Trophoblast cell (in vitro differentiated cells and primary cell): ENCODE measurements at places on chromosomes 4 and X.
A peak's percentile ranks its signal among the peaks of the same experiment; 100 is the strongest.

- H3K4me3 ChIP-seq = no peak overlapping the region
- no peak overlapping the region for H3K27ac ChIP-seq
- H3K36me3 ChIP-seq = no peaks in the 10 kb centered on the region
- DNase-seq = no peak
These were observed 201.3 kb upstream of the GNPDA2 start for GRCh38 chr4:44927399-44928380.

DNA sequence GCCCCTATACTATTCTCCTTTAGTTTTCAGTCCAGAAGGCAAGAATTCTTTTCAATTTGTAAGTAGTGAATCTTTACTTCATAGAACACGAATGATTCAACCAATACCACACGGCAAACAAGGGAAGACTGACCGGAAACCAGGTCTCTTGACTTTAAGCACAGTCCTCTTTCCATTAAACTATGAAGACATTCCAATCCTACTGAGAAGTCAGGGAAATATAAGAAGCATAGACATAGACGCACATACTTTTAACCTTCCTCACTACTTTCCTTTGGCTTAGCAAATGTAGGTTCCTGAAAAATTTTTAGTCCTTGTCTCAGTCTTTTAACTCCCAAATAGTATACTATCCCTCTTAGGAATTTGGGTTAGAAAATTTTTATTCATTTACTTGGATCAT, 9.1 kb downstream of the CHRDL1 start:
- no peaks in the 10 kb centered on the region for H3K27me3 ChIP-seq
- no peaks in the 10 kb centered on the region for H3K36me3 ChIP-seq
- H3K4me1 ChIP-seq = no peaks in the 10 kb centered on the region
- no peak overlapping the region for H3K4me3 ChIP-seq
- no peak overlapping the region for H3K27ac ChIP-seq

- no peak overlapping the region for H3K27ac ChIP-seq
- H3K4me3 ChIP-seq = no peak overlapping the region
These were observed 139.1 kb downstream of the COL4A6 start for GRCh38 chrX:108299101-108299591.

DNA sequence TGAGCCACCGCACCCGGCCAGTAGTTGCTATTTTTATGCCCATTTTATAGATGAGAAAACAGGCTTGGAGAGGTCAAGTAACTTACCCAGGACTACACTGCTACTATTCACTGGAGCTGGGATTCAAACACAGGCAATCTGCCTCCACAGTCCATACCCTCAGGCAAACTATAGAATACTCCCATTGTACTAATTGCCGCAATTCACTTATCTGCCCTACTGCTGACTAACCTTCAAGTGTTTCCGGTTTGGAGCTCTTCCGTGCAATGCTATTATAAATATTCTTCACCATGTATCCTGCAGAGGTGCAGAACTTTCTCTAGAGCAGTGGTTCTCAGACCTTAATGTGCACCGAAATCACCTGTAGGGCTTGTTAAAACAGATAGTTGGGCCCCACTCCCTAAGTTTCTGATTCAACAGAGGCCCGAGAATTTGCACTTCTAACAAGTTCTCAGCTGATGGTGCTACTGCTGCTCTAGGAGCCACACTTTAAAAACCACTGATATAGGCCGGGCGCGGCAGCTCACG, 1.9 kb upstream of the G3BP2 start:
- no peak overlapping the region for H3K27ac ChIP-seq
- H3K36me3 ChIP-seq = no peaks in the 10 kb centered on the region
- peak; percentile 15 for DNase-seq
- peaks cover 4% of the 10 kb centered on the region for H3K4me1 ChIP-seq
- H3K4me3 ChIP-seq = no peak overlapping the region

- no peaks in the 10 kb centered on the region for H3K36me3 ChIP-seq
- H3K27me3 ChIP-seq = no peaks in the 10 kb centered on the region
- H3K4me3 ChIP-seq = no peak overlapping the region
These were observed 49.8 kb upstream of the CYSLTR1 start for GRCh38 chrX:78377186-78377585.

GRCh38 chr4:21815651-21816377, 132.8 kb downstream of the KCNIP4 start:
- no peaks in the 10 kb centered on the region for H3K36me3 ChIP-seq
- DNase-seq = no peak
- no peak overlapping the region for H3K27ac ChIP-seq
- no peaks in the 10 kb centered on the region for H3K27me3 ChIP-seq
- no peak overlapping the region for H3K4me3 ChIP-seq

DNA sequence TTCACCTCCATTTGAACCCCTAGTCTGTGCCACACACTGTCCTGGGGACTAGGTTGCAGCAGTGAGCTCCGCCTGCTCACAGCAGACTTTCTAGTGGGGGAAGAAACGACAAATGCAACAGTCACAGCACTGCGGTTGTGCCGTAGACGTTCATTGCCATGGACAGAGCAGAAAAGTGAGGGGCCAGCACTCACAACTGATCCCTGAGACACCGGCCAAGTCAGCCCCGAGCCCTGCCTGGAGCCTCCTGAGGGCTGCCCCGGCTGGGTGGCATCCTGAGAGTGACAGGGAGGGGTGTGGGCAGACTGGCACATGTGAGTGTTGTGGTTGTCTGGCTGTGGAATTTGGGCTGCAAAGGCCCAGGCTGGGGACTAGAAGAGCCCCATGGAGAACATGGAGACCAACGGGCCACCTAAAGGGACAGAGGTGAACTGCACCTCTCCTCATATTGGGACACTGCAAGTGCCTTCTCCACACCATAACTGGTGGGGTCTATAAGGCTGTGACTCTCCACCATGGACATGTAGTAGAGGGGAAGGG, 4.6 kb downstream of the DUSP9 start:
- H3K4me3 ChIP-seq = no peak overlapping the region
- H3K36me3 ChIP-seq = no peaks in the 10 kb centered on the region
- peak; percentile 56 for DNase-seq
- H3K27ac ChIP-seq = no peak overlapping the region
- peaks cover 15% of the 10 kb centered on the region for H3K27me3 ChIP-seq

DNA sequence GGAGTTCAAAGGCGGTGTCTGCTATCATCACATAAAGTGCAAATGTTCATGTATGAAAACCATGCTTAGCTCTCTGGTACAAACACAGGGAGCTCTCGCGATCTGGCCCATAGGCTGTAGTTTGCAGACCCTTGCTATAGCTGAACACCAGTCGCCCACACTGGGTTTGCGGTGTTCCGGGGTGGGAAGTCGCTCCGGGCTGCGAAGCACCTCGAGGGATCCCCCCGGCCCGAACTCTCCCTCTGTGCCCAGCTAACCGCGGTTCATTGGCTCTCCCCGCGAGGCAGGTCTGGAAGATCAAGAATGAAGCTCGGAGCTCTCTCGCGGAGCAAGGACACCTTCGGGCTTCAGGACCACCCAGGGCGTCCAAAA, 341 bp upstream of the PRPS2 start:
- no peaks in the 10 kb centered on the region for H3K27me3 ChIP-seq
- H3K4me3 ChIP-seq = peak overlapping the region; percentile 86
- no peaks in the 10 kb centered on the region for H3K36me3 ChIP-seq
- H3K4me1 ChIP-seq = no peaks in the 10 kb centered on the region

- no peak for DNase-seq
- H3K4me1 ChIP-seq = peaks cover 5% of the 10 kb centered on the region
- no peaks in the 10 kb centered on the region for H3K36me3 ChIP-seq
These were observed 310.5 kb downstream of the TENM3 start for GRCh38 chr4:182553653-182554052.

GRCh38 chrX:131572372-131573014, 28.6 kb downstream of the OR13H1 start:
- no peaks in the 10 kb centered on the region for H3K36me3 ChIP-seq
- H3K4me1 ChIP-seq = no peaks in the 10 kb centered on the region
- H3K27me3 ChIP-seq = no peaks in the 10 kb centered on the region
- DNase-seq = no peak
- H3K27ac ChIP-seq = no peak overlapping the region

- H3K27me3 ChIP-seq = no peaks in the 10 kb centered on the region
- no peak for DNase-seq
- peaks cover 1% of the 10 kb centered on the region for H3K36me3 ChIP-seq
- H3K27ac ChIP-seq = no peak overlapping the region
- H3K4me3 ChIP-seq = no peak overlapping the region
These were observed 22.6 kb downstream of the BCLAF3 start for GRCh38 chrX:19968276-19968675.

- peaks cover 2% of the 10 kb centered on the region for H3K4me1 ChIP-seq
- DNase-seq = no peak
- H3K4me3 ChIP-seq = no peak overlapping the region
- no peak overlapping the region for H3K27ac ChIP-seq
- H3K27me3 ChIP-seq = no peaks in the 10 kb centered on the region
- H3K36me3 ChIP-seq = no peaks in the 10 kb centered on the region
These were observed 27.1 kb upstream of the REST start for GRCh38 chr4:56880572-56880971.
